ENCODE measurements at places on chromosomes 6 and 20. TPM values are rescaled to one million over a fixed set of nuclear protein-coding genes. Genes with fewer than 3 reads are reported as not detected.

The CTNNBL1 gene
- total RNA-seq, result 47.7 TPM

The HLA-DMA gene
- 20.9 TPM for total RNA-seq

The SMLR1 gene
- total RNA-seq, result not detected

The RSPH9 gene
- 0.29 TPM for total RNA-seq

The ADGRF5 gene
- not detected for total RNA-seq

The PRDM13 gene
- total RNA-seq, result not detected

The PARD6B gene
- total RNA-seq, result 4.0 TPM

The HLA-DRB1 gene
- 46.5 TPM for total RNA-seq

The ISM1 gene
- total RNA-seq, result 7.8 TPM

The C6orf15 gene
- total RNA-seq, result not detected

The TFAP2C gene
- total RNA-seq, result not detected

The RNF39 gene
- total RNA-seq, result not detected

The VWA7 gene
- total RNA-seq, result 2.9 TPM

The MCCD1 gene
- total RNA-seq, result not detected

The TBPL1 gene
- total RNA-seq, result 33.7 TPM

The BEND6 gene
- total RNA-seq, result not detected

The TNNC2 gene
- 5.5 TPM for total RNA-seq

The RIPOR3 gene
- total RNA-seq, result not detected

The SLC26A8 gene
- total RNA-seq, result 0.37 TPM

The PROKR2 gene
- not detected for total RNA-seq

The ULBP3 gene
- 1.6 TPM for total RNA-seq

The TPMT gene
- 4.4 TPM for total RNA-seq

The FKBP5 gene
- 53.3 TPM for total RNA-seq

The POPDC3 gene
- total RNA-seq, result not detected

The UST gene
- total RNA-seq, result 3.8 TPM

The PI16 gene
- 14.5 TPM for total RNA-seq

The KIF25 gene
- total RNA-seq, result not detected

The PRR18 gene
- not detected for total RNA-seq

The TNFRSF6B gene
- not detected for total RNA-seq

The CLPSL2 gene
- total RNA-seq, result not detected

The NKX2-4 gene
- total RNA-seq, result not detected

The BCAS1 gene
- not detected for total RNA-seq

The FLRT3 gene
- total RNA-seq, result not detected

The C6orf118 gene
- not detected for total RNA-seq

The SLC22A1 gene
- 0.21 TPM for total RNA-seq

The KCNK16 gene
- not detected for total RNA-seq

The LST1 gene
- 42.6 TPM for total RNA-seq

The RING1 gene
- 28.2 TPM for total RNA-seq

The CNPY3 gene
- 45.7 TPM for total RNA-seq

The RSPH3 gene
- total RNA-seq, result 2.7 TPM

The GINS1 gene
- 0.39 TPM for total RNA-seq

The VARS2 gene
- 30.5 TPM for total RNA-seq

The VGLL2 gene
- total RNA-seq, result not detected

The GTSF1L gene
- not detected for total RNA-seq

The ASIP gene
- not detected for total RNA-seq

The FRS3 gene
- 6.9 TPM for total RNA-seq

The OTOR gene
- not detected for total RNA-seq

The ARMC12 gene
- 0.78 TPM for total RNA-seq

The FAM184A gene
- 2.1 TPM for total RNA-seq

The LAMA2 gene
- 3.4 TPM for total RNA-seq

The BPIFA1 gene
- total RNA-seq, result not detected

The DYNLT2 gene
- 3.9 TPM for total RNA-seq

The GGT7 gene
- 20.2 TPM for total RNA-seq

The TAGAP gene
- 340 TPM for total RNA-seq

The SCRT2 gene
- total RNA-seq, result not detected

The LGSN gene
- total RNA-seq, result not detected

Data from T-helper 17 cell (primary cell).